ENCODE measurements at places on chromosomes 12 and 14. TPM values are rescaled to one million over a fixed set of nuclear protein-coding genes. Genes with fewer than 3 reads are reported as not detected.

Gene C12orf50
- total RNA-seq: not detected

Gene PZP
- total RNA-seq: 0.98 TPM

Gene TAS2R9
- 0.19 TPM for total RNA-seq

Gene RND1
- 3.9 TPM for total RNA-seq

Gene NELL2
- total RNA-seq: not detected

Gene PRPH
- total RNA-seq: not detected

Gene APOF
- not detected for total RNA-seq

Gene COX8C
- total RNA-seq: not detected

Gene CCDC38
- 0.10 TPM for total RNA-seq

Gene SERPINA12
- total RNA-seq: not detected

Gene WNT5B
- total RNA-seq: 0.33 TPM

Gene TAS2R50
- total RNA-seq: 4.6 TPM

Gene GLIPR1L2
- total RNA-seq: not detected

Gene KRT71
- total RNA-seq: not detected

Gene KRT85
- not detected for total RNA-seq

Gene ARF3
- 115 TPM for total RNA-seq

Measured in vein endothelial cell (primary cell).